ENCODE measurements at places on chromosomes 7 and 10.

DNA sequence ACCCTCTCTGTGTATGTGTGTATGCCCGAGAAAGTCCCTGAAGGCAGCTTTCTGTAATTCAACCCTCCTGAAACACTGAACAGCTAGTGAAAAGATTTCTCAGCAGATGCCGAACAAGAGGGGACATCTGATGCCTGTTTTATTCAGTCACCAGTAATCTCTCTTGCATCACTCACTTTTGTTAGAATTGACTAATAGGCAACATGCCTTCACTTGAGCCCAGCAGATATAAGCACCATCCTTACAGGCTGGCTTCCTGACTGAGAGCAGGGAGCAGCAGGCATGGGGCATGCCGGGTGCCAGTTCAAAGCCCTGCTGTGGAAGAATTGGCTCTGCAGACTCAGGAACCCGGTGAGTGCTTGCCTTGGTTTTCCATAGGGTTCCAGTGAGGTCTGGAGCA lies at the start of gene ABCA13:
Gene ABCA13 (plus strand): TSS at position 257 of the 400 bp plus-strand sequence. CDS start 26 bp downstream, at position 283.
- no peak for DNase-seq

GRCh38 chr7:48551652-48552051 lies 372.7 kb upstream of the CDC14C start:
- DNase-seq = no peak

GRCh38 chr10:51272555-51272954 lies 198.3 kb downstream of the PRKG1 start:
- DNase-seq = no peak

- no peak for DNase-seq
Observed at GRCh38 chr10:8051109-8051821, 3.2 kb upstream of the GATA3 start.

DNA sequence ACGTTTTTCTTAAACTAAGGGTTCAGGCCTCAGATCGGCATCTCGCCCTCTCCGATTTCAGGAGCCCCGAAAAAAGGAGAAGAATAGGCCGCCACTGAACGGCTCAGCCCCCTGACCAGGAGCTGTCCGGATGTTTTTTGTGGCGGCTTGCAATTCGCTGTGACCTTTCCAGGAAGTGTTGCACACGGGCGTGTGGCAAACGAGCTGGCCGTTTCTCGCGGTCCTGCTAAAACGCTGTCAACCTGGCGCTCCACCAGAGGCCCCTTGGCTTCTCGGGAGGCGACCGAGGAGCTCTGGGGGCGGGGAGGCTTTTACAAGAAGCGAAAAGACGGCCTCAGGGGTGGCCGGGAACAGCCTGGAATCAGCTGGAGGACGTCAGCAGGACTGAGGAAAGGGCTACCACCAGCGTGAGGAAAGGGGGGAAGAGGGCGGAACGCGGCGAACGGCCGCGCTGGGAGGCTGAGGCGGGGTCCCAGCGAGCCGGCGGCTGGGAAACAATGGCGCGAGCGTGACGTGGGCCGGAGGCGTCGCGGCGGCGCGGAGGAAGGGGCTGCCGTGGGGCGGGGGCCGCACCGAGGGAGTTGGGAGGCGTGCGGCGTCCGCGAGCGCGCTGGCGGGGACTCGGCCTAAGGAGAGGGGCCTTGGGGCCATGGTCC lies 493 bp downstream of the NT5C2 start:
- peak; percentile 38 for DNase-seq

DNA sequence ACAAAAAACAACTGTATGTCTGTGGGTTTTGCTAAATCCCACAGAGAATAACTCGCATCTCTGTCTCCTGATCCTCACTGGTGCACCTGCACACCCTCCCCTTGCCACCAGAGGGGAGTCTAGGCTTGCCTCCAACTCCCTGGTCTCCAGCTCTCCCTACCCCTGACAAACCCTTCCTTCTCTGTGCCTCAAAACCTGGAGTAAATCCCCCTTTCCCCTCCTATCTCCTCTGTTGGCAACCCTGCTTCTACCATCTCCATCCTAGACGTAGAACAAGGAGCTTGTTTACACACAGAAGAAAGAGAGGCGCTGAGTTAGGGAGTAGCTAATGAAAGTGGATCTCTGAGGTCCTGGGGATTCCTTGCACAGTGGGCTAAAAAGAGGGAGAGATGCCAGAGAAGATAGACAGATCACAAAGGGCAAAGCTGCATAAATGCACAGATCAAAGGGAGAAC lies 6.0 kb downstream of the MBLAC1 start:
- DNase-seq = peak; percentile 45

DNA sequence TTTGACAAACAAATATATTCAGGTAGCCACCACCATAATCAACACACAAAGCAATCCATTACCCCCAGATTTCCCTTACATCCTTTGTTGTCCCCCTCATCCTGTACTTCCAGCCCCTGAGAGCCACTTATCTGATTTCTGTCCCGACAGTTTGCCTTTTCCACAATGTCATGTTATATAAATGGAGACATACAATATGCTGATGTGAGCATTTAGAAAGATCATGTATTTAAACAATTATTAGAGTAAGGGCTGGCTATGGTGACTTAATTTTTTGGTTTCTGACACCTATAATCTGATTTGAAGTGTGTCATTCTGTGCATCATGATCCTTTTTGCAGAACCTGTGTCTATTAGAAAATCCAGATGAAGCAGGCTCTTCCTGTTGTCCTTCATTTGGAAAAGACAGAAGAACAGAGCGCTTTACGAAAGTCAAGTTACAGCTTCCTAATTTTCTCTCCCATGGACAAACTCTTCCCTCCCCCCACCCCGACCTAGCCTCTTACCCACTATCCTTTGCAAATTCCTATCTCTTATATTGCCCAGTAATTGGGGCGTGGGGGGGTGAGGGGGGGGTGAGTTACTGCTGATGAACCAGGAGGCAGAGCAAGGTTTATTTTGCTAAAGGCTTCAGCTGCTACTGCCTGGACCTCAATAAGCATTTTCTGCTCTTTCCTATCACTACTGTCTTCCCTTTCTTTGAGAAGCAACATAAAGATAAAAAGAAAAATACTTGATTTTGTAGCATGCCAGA lies 252.4 kb upstream of the C7orf33 start:
- DNase-seq = no peak

DNA sequence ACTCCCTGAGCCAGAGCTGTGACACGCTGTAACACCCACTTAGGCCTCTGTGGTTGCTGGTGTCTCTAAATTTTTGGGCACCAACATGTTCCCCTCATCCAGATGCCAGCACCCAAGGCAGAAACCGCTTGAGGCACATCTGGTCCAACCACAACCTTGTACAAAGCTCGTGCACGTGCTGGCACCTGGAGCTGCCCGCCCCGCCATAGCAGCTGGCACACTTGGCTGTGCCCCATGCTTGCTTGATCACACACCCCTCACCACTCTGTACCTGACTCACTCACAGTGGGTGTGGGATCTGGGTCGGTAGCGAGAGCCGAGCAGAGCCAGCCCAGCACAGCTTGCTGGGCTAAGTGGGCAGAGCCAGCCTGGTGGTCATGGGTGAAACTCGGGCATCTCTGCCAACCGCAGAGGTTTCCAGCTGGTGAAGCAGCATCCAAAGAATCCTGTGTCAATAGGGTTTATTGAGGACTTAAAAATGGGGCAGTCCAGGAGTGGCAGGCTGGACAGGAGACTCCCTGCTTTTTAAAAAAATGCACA lies 1210.4 kb downstream of the TYW1 start:
- DNase-seq = no peak

- no peak for DNase-seq
Observed at GRCh38 chr7:96093435-96093834, 228.5 kb downstream of the SLC25A13 start.

DNA sequence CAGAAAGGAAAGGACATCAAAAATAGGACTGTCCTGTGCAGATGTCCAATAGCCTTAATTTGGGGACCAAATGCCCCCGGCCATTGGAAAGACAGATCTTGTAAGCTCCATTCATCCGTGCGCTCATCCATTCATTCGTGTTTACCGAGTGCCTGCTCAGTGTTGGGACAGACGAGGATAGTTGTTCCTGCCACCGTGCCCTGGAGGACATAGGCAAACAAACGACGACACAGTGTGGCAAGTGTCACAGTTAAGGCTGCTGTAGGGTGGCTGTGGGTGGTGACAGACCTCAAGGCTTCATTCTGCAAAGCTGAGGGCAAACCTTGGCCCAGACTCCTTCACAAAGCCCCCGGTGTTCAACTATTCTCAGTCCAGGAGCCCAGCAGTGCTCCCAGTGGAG lies 27.6 kb downstream of the MKI67 start:
- DNase-seq = no peak

DNA sequence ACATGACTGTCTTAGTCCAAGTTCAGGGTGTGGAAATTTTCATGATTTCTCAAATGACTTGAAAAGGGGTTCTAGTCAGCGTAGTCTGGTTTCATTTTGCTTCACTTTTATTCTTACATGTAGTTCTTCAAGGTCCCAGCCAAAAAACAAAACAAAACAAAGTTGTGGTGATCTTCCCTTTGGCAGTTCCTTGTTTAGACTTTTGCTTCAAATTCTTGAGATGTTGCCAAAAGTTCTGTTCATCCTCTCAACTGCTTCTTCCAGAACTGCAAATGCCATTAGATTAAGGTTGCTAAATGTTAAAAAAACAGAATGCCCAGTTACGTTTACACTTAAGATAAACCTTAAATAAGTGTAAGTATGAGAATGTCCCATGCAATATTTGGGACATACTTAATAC lies 370.8 kb upstream of the LRRTM3 start:
- no peak for DNase-seq

DNA sequence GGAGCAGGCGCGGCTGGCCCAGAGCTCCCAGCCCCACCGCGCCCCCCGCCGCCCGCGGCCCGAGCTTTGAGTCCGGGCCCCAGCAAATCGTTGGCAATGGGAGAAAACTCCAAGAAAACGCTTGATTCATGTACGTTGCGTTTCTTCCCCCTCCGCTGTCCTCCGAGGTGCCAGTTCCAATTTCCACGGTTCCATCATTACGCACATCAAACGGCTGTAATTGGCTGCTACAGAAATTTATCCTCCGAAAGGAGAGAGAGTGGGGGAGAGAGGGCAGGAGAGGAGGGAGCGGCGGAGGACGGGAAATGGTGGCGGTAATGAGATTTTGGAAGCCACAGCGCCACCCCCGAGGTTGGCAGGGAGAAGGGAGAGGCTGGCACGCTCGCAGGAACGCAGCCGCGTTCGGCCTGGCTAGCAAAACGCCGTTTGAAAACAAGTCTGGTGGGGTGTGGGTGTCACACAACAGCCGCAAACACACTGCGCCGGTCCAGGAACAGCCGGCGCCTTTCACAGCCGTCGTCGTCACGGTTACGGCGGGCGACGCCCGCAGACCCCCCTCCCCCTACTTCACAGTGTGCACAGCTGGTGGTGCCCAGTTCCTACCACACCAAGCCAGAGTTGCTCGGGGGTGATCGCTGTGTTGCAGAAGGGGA lies 57.5 kb downstream of the UNCX start:
- peak; percentile 4 for DNase-seq

DNA sequence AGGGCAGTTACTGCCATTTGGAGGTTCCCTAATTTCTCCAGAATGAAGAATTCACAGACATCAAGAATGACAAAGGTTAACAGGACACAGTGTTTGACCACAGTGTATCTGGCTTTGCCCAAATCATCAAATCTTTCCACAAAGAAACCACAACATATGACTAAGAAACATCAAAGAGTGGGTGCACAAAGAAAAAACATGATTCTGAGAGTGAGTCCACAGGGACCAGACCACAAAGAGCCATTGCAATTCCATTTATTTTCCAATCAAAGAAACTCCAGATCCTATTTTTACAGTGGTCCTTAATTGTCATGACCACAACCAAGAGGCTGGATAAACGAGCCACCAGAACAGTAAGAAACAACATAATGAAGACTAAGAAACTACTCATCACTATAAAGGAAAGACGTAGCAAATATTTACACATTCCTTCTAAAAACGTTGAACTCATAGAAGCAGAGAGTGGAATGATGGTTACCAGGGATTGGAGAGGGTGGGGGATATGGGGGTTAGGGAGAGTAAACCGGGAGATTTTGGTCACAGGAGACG lies 286.5 kb downstream of the DOCK4 start:
- DNase-seq = no peak

GRCh38 chr7:31758755-31759154 lies 71.7 kb downstream of the PPP1R17 start:
- DNase-seq = no peak

DNA sequence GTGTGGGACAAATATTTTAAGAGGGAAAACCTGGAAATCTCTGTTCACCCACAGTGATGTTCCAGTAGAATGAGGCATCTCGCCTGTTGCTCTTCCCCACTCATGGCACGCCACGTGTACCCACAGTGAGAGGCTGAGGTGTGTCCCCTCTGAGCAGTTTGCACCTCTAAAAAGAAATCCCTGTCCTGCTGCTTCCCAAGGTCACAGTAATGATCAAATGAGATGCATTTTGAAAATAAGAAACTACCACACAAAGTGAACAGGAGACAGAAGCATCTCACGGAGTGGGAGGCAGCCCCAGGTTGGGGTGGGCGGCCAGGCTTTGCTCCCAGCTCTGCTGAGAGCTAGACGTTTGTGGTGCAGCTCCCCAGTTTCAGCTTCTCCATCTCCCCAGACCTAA lies 12.4 kb upstream of the ZNF777 start:
- DNase-seq = no peak

GRCh38 chr10:71975087-71975870 lies 11.1 kb downstream of the CHST3 start:
- no peak for DNase-seq

DNA sequence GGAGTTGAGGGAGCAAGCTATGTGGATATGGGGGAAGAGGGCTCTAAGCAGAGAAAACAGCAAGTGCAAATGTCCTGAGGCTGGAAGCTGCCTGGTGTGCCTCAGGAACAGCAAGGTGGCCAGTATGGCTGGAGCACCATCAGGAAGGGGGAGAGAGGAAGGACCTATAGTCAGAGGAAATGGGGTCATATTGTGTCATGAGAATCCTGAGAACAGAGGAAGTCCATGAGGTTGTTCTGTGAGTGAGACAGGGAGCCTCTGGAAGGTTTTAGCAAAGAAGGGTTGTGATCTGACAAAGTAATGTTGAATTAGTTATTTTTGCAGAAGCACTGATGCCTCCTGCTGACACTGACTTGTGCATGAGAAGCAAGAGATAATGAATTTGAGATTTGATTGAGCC lies 204.3 kb downstream of the PTEN start:
- no peak for DNase-seq

DNA sequence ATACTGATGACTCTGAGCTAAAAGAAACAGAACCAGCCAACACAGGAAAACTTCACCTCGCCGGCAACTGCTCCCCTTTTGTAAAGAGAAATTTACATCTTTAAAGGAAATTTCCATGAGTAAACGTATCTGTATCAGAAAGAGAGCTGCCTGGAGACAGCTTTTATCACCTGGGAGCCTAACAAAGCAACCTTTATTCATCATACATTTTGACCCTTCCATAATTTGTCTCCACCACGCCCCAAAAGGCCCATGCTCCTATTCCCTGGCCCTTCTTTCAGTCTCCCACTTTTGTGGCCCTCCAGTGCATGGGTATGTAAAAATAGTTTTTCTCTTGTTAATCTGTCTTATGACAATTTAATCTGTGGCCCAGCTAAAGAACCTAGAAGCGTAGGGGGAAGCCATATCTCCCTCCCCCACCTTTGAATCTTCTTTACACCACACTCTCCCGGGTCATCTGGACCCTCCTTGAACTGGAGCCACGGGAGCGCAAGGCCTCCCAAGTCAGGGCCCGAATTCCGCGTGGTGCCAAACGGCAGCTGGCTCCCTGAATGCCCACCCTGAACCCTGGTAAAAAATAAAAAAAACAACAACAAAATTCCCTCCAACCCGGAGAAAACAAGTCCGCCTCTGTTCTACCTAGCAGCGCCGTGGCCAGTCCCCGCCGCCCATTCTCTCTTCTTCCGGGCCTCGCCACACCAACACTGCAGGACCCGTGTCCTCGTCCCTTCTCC lies 15.4 kb upstream of the FKBP9 start:
- no peak for DNase-seq

GRCh38 chr10:93437946-93438612 lies 44.1 kb downstream of the MYOF start:
- DNase-seq = no peak

GRCh38 chr10:9294132-9294663 lies 1239.7 kb downstream of the GATA3 start:
- DNase-seq = no peak
